ENCODE measurements at places on chromosomes 11 and 22.

- no peak for DNase-seq
Measured at GRCh38 chr11:90252053-90252452, 29.2 kb upstream of the CHORDC1 start.

DNA sequence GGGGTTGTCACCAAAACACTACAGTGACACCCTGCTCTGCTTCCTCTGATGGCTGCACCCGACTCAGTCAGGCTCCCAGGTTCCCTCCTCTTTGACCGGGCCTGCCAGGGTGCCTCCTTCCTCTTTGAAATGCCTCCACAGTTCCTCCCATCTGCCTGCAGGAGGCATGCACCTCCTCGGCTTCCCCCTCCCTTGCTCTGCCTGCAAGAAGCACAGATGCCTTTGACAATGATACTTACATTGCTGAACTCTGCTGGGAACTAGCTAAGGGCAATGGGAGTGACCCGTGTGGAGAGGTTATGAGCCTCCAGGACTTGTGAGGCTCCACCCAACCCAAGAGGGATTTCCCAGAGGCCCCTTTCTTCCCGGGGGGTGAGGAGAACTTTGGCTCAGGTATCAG is 674.1 kb downstream of the OPCML start:
- DNase-seq: no peak

- DNase-seq: no peak
Measured at GRCh38 chr22:43832393-43833265, 20.5 kb upstream of the EFCAB6 start.

- no peak for DNase-seq
Measured at GRCh38 chr22:39234472-39234787, 10.4 kb downstream of the PDGFB start.

DNA sequence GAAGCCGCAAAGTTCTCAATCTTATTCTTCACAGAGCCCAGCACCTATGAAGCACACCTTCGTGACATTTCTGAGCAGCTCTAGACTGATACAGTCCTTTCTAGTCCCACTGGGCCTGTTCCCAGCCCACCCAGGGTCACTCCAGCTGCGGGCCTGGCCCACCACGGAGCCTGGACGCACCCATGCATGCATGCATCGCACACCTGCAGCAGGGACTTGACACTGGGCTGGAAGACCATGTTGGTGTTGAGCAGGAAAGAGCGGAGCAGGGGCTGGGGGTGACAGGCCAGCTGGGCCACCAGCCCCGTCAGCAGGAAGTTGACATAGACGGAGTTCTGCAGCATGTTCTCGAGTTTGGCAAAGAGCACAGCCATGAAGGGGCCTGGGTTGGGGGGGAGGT is 9.2 kb downstream of the C11orf42 start:
- DNase-seq: no peak

DNA sequence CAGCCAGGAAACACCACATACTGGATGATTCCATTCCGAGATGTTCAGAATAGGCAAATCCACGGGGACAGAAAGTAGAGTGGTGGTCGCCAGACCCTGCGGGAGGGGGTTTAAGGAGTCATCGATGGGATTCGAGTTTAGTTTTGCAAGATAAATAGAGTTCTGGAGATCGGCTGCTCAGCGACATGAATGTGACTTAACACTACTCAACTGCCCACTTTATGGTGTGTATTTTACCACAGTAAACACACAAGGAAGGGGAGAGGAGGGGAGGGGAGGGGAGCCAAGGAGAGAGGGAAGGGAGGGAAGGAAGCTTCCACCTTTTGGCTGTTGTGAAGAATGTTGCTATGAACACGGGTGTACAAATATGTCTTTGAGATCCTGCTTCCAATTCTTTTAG is 10.4 kb upstream of the ARHGAP8 start:
- DNase-seq: no peak

DNA sequence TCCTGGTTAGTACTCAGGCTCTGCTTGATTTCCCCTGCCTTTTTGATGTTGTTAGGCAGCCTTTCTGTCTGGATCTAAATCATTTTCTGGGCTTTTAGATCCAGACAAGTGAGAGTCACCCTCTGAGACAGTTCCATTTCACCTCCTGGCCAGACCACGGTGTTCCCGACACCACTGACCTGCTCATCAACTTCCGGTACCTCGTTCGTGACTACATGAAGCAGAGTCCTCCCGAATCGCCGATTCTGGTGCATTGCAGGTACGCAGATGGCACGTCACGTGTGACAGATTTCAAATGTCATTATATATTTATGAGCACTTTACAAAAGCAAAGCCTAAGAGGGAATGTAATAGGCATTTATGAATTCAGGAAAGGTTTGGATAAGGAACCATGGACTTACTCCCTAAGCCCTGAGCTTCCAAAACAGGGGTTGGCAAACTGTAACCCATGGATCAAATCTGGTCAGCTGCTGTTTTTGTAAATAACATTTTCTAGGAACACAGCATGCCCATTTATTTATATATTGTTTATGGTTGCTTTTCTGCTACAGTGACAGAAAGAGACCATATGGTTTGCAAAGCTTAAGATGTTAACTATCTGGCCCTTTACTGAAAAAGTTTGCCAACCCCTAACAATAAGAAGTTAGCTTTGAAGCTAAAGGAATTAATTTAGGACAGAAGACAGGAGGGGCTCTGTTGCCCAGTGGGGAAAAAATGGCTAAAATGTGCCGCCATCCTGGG is 53.1 kb upstream of the OR4B1 start:
- DNase-seq: no peak

DNA sequence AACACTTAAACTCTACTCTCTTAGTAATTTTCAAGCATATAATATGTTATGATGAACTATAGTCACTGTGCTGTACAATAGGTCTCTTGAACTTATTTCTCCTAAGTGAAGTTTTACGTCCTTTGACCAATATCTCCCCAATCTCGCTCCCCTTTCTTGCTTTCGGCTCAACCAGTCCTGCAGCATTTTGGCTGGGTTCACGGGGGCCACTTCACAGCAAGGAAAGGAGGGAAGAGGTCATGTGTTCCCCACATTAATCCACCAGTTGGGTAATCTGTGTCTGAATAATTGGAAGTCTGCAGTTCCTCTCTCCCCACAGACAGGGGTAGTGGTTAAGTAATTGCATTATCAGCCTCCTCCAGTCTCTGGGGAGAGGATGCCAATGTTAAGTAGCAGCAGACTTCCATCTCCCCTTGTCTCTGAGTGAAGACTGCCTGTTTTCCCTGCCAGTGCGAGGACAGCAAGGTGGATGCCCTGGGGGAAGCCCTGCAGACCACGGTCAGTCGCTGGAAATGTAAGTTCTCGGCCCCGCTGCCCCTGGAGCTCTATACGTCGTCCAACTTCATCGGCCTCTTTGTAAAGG is 59.2 kb upstream of the CRTAM start:
- no peak for DNase-seq

DNA sequence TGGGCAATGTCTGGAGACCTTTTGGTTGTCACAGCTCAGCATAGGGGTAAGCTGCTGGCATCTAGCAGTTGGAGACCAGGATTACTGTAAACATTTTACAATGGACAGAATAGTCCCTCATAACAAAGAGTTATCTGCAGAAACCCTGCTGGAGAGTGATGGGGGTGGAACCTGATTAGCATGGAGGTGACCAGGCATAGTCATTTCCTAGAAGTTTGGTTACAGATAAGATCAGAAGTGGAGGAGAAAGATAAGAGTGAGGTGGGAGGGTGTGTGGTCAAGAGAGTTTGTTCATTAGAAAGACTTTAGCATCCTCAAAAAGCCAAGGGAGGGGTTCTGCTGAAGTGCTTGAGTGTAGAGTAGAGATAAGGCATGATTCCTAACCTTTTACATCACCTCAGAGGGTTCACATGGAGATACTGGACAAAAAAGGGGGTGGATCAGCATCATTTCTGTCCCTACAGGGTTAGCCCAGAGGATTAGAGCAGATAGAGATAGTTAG is 38.8 kb downstream of the PRDM11 start:
- DNase-seq: peak; percentile 70
